Activated CD4-positive, alpha-beta T cell treated with anti-CD3 and anti-CD28 coated beads, Interleukin-2, amount 50 U/mL, for 48 hours (primary cell): ENCODE measurements at places on chromosomes 6 and 20.

DNA sequence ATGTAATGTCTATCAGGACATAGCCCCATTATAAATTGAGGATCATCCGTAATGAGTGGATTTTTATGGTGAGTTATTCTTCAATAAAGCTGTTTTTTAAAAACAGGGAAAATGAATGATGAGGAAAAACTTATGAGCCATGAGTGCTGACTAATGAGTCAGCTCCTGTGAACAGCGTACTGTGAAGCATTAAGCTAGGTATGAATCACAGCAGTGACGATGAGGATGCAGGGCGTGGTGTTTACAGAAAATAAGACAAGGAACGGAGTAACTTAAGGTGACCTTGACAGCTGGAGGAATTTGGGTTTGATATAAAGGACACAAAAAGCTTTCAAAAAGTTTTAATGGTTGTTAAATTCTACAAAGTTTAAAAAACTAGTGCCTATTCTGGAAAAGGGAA is 96.3 kb downstream of the FOXF2 start:
- no peak for DNase-seq

GRCh38 chr6:16450285-16450684 is 211.9 kb downstream of the GMPR start:
- no peak for DNase-seq

DNA sequence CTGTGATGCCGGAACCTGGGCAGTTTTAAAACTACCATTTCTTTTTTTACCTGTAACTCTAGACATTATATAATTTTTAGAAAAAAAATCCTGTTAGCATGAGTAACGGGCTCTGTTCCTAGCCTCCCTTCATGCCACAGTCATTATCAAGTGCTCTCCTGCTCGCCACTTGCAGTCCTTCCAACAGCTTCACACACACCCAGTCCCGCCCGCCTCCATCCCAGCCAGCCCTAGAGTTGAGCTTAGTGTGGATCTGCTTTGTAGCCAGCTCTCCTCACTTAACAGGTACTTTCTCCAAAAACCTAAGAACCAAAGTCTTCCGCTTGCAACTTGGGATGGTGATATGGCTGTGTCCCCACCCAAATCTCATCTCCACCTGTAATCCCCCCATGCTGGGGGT is 51.5 kb downstream of the EZR start:
- DNase-seq, result no peak

GRCh38 chr6:89693207-89693606 is 54.7 kb upstream of the LYRM2 start:
- DNase-seq, result no peak

DNA sequence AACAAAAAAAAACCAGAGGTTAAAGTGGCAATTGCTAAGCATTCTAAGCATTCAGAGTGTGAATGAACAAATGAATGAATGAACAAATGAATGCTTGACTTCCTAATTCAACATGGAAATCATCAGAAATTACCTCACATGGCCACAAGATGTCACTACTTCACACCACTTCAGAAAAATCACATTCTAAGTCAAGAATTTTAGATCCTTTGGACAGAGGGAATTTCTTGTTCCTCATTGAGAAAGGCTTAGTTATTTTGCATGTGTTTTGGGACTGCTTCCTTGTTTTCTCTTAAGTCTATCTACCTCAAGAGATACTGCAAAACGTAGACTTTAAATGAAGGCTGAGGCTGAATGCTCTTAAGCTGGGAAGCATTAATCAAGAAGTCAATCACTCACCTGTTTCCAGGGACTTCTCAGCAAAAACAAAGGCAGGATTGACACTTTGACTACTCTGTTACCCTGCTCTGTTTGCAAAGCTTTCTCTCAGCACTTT is 120.2 kb downstream of the MBOAT1 start:
- no peak for DNase-seq

- no peak for DNase-seq
Observed at GRCh38 chr20:46883892-46884291, 10.8 kb upstream of the EYA2 start.

GRCh38 chr6:137390334-137390733 is 103.9 kb downstream of the OLIG3 start:
- no peak for DNase-seq

DNA sequence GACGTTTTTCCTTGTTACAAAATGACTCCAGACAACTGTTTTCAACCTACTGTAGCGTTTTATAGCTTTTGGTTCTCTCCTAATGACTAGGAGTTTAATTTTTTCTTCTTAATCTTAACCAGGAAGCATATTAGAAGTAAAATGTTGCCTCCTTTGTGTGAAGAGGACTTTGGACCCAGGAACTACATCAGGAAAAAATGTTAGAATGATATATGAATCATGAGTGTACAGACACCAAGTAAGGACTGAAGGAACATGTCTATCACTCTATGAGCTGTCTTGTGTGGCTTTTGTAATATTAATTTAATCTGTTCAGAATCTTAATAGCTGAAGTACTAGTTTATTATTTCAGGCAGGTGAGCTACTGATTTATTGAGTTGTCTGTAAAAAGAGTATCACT is 71.0 kb upstream of the MARCKS start:
- DNase-seq, result no peak

DNA sequence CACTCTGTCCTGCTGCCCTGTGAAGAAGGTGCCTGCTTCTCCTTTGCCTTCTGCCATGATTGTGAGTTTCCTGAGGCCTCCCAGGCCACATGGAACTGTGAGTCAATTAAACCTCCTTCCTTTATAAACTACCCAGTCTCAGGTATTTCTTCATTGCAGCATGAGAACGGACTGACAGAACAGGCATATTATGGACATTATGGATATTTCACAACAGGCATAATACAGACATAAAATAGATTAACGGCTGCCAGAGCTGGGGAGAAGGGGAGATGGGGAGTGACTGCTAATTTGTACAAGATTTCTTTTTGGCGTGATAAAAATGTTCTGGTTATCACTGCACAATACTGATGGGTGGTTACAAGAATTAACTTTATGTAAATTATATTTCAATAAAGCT is 29.4 kb downstream of the TRPC4AP start:
- no peak for DNase-seq
